Esophagus mucosa (tissue), 1 donor: ENCODE measurements at places on chromosomes 4 and X.

DNA sequence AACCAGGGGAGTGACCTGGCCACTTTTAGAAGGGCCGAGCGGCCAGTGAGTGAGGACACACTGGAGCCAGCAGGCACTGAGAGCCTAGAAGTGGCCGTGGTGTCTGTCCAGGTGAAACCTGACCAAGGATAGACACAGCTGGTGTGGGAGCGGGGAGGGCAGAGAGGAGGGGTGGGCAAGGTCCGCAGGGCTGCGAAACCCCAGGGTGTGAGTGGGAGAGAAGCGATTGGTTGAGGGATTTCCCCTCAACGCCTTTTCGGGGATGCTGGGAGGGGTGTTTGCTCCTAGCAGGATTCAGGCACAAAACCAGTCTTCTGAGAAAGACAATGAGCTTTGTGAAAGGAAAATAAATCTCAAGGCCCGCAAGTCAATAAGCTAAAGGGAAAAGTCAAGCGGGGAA lies 33.2 kb upstream of the ARSD start:
- ATAC-seq: no peak

- no peak for ATAC-seq
These were observed 138.9 kb downstream of the PTTG2 start for GRCh38 chr4:38099020-38099600.

GRCh38 chr4:36420111-36420679 lies 138.8 kb downstream of the DTHD1 start:
- no peak for ATAC-seq

- ATAC-seq: no peak
These were observed 29.2 kb downstream of the EFHC2 start for GRCh38 chrX:44314259-44314734.

DNA sequence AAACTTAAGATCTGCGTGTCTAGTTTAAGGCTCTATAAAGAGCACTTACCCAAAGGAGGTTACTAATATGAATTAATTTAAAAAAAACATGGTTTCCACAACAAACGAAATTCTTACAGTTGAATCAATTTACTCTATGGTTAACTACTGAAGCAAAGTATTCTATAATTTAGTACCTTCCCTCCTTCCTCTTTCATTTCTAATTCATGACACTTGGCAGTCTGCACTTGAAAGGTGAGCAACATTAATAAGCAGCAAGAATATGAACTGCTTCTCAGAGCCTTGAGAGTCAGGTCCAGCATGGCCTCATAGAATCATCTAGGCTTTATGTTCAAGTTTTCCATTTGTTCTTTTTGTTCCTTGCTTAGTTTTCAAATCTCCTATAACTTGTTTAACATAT lies 42.7 kb downstream of the TAPT1 start:
- no peak for ATAC-seq

DNA sequence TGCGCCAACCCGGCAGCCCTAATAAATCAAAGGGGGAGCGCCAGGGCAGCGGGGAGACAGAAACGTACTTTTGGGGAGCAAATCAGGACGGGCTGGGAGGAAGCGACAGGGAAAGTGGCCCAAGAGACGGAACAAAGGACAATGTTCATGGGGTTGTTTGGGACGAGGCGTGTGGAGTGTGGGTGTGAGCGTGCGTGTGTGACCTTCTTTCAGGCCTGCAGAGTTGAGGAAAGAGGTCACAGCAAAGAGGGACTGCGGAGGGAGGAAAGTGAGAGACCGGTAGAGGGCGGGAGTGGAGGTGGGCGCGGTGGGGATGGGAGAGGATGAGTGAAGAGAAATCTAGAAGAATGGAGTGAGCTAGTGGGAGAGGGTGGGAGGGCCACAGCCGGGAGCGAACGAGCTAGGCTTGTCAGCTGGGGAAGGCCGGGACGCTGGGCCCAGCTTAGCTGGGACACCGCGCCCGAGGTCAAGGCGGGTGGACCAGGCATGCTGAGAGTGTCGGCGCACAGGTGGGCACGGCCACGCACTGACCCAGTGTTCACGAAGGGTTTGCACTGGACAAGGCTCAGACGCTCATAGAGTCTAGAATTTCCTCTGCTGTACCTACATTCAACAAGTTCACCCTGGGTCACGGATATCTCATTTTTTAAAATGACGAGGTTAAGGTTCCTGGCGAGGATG lies 14.7 kb upstream of the PITX2 start:
- ATAC-seq: no peak

- peak; percentile 36 for ATAC-seq
These were observed 2.7 kb upstream of the PF4V1 start for GRCh38 chr4:73850261-73850970.

GRCh38 chr4:86910820-86911684 lies 18.8 kb upstream of the C4orf36 start:
- no peak for ATAC-seq

GRCh38 chr4:94813221-94813620 lies 55.5 kb downstream of the BMPR1B start:
- no peak for ATAC-seq

DNA sequence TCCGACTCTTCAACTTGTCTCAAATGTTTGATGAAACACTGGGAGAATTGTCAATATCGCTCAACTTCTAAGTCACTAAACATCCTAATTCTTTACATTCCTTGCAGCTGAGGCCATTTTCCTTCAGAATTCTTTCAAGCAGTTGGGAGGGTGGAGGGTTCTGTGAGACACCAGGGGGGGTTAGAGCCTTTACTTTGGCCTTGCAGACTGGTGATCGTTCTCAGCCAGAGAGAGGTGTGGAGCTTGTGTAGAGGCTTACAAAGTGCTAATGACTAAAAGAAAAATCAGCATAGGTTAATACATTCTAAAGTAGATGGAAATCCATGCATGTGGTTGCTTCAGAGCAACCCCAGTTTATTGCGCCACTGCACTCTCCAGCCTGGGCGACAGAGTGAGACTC lies 21.3 kb upstream of the SOX3 start:
- ATAC-seq: no peak

- no peak for ATAC-seq
These were observed 102.5 kb downstream of the TSPAN5 start for GRCh38 chr4:98555798-98556445.

GRCh38 chr4:176320340-176320975 lies 692 bp downstream of the SPCS3 start:
- ATAC-seq: peak; percentile 93

- no peak for ATAC-seq
These were observed 222.8 kb upstream of the TEX13C start for GRCh38 chrX:125096870-125097269.

DNA sequence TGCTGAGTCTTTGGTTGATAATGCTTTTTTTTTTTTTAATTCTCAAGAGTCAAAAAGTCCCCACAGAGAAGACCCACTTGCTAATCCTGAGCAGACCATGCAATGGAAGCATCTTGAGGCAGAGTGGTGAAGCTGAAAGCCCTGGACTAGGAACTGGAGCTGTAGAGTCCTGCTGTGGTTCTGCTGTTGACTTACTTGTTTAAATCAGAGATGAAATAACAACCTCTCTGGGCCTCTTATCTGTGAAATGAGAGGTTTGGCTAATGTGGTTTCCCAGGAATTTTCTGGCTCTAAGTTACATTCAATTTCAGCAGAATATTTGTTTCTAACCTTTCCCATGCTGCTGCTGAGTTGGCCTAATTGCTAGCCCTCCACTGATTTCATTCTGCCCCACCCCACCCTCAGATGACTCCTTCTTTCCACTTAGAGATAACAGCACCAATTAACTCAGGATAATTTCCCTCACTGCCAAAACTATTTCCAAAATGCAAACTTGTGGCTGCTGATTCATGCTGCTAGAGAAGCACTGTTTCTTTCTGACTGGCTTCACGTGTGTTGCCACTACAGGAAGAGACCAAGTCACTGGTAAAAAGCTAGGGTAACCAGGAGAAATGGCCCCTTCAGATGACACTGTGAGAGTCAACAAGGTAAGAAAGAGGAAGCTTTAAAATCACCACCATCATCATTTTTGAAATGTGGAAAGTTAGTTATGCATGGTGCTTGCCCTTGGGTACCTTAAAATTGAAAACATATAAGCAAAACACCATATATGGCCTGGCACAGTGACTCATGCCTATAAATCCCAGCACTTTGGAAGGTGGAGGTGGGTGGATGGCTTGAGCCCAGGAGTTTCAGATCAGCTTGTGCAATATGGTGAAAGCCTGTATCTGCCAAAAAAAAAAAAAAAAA lies 326.4 kb downstream of the DCHS2 start:
- peak; percentile 48 for ATAC-seq

- ATAC-seq: no peak
These were observed 13.6 kb downstream of the UVSSA start for GRCh38 chr4:1360423-1361283.

- ATAC-seq: no peak
These were observed 33.9 kb downstream of the ANAPC4 start for GRCh38 chr4:25410820-25411529.

GRCh38 chr4:147644471-147644870 lies 27.3 kb downstream of the TMEM184C start:
- ATAC-seq: no peak

GRCh38 chrX:153576961-153577360 lies 22.0 kb downstream of the CCNQ start:
- no peak for ATAC-seq

GRCh38 chrX:39527025-39527424 lies 570.7 kb downstream of the BCOR start:
- ATAC-seq: no peak

DNA sequence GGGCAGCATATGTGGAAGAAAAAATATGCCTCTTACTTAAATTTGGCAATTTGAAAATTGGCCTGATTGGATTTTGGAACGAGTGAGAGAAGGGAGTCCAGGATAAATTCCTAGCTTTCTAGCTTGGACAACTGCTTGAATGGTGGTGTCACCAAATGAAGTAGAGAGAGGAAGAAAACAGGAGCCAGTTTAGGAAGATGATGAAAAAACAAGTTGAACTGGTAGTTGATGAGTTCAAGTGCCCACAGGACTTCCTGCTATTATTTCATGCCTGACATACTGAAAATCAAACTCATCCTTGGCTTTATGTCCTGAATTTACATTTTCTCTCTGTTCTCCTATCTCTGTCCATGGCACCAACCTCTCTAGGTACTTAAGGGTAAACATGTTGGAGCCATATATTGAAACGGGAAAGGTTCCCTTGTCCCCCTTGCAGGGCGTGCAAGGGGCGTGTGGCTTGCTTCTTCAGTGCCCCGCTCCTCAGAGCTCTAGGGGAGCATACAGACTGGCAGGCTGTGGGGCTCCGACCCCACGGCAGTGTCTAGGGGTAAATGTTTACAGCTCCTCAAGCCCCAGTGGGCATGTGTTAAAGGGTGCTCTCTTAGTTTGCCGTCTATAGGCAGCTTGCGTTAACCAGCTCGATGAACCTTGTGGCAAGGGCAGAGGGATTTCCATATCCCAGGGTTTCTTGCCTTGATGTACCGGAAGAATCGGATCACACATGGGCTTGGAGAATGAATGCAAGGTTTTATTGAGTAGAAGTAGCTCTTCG lies 250.7 kb upstream of the PGRMC2 start:
- peak; percentile 46 for ATAC-seq

DNA sequence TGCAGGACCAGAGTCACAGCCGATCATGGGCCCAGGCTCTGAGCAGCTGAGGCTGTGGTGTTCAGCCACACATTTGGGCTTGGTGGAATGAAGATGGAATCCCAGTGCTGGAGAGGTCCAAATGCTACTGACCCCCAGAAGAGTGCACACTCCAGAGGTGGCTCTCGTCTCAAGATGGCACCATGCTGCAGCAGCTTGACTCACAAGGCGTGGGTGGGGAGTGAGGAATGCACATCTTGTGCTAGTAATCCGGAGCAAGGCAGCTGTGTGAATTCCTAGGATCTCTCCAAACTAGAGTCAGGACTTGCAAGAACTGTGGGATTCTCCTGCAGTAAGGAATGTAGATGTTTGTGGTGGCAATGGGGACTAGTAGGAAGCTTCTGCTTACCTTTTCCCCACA lies 28.7 kb downstream of the RAB28 start:
- no peak for ATAC-seq

- ATAC-seq: no peak
These were observed 80.5 kb downstream of the NHSL2 start for GRCh38 chrX:71991164-71991563.

DNA sequence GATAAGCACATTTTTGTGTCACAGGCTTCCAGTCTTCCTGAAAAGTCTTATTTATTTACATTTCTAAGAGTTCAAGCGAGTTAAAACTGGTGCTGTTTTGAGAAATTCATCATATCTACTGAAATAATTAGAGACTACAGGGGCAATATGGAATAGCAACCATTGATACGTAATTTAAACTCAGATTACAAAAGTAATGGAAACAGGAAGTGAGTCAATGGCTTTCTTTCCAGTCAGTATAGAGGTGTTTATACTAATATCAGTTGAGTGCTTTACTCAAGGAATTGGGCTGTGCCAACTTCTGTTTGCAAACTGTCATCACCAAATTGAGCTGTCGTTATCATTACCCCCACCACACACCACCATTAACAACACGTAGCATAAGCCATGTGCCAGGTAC lies 222.7 kb downstream of the COL25A1 start:
- ATAC-seq: no peak

DNA sequence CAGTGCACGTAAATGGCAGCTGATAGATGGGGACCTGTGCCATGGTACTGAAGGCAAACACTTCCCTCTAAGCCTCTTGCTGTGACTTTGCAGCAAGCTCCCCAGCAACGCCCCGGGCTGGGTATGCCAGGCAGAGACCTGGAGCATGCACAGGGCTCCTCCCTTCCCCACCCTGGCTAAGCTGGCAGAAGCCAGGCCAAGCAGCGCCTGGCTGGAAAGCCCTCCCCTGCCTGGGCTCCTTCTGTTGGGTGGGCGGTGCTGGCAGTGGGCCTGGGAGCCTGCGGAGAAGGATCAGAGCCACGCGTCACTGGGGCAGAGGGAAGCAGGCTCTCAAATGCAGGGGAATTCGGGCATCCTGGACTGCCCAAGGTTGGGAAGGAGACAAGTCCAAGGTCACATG lies 3.6 kb downstream of the ATP2B3 start:
- peak; percentile 82 for ATAC-seq

DNA sequence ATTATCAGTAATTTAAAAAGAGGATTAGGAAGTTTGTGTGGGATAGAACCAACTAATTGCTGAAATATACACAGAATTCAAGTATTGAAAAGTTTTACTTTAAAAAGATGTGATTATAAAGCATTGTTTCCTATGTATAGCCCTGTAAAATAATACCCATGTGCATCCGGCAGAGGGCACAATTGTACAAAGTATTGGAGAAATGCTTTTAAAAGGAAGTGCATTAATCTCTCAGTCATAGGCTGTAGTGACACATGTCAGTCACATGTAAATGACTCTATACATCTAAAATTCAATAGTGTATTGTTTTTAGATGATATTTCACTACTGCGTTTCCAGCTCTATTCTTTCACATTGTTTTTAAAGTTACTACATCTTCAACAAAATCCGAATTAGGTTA lies 9.7 kb upstream of the GEMIN8 start:
- ATAC-seq: peak; percentile 79

DNA sequence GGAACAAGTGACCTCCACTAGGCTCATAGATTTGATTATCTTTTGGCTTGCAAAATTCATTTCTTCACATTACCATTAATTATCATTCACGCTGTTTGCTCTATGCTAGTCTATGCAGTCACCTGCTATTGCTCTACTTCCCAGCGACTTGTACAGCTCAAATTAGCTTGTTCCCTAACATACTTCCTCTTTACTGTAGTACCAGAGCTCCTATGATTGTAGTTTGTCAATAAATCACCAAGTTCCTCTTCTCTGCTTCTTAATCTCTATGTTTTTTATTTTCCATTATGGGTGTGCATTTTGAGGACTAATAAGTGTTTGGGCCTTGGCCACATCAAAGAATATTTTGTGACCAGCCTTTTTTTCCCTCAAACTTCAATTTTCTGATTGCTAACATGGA lies 6.2 kb upstream of the GSPT2 start:
- ATAC-seq: no peak
